ENCODE measurements at places on chromosomes 2 and 18. TPM values are rescaled to one million over a fixed set of nuclear protein-coding genes. Genes with fewer than 3 reads are reported as not detected.

NT5DC4 gene
- 0.83 TPM for polyA plus RNA-seq

DNA sequence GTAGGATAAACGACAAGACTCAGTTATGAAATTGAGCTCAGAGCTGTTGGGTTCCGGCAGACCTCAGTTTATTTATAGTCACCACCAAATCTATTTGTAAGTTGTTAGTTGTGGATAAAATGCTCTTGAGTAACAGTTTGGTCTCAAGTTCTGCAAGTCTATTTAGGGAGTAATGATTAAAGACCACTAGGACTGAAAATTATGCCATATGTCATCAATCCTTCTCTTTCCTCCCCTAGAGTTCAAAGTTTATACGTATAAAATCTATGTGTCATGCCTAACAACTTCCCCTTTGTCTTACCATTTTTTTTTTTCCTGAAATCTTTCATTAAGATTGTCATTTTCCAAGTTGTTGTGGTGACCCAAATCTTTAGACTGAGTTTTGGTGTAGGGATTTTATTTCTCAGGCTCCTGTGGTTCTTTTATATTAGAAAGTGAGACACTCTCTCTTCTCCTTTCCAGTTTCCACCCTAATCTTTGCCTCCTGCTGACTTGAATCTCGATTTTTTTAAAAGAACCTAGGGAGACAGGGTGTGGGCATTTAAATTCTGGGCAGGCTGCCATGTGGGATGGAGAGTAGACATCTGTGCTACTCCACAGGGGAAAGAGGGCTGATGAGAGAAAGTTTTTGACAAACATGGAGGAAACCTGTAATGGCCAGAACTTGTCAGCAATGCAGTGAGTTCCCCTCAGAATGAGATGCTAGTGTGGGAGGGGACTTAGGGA lies 51.0 kb downstream of the LAMA3 start:
- no peak for DNase-seq

GRCh38 chr18:45458033-45458432 lies 157.2 kb upstream of the SLC14A2 start:
- DNase-seq, result no peak

DNA sequence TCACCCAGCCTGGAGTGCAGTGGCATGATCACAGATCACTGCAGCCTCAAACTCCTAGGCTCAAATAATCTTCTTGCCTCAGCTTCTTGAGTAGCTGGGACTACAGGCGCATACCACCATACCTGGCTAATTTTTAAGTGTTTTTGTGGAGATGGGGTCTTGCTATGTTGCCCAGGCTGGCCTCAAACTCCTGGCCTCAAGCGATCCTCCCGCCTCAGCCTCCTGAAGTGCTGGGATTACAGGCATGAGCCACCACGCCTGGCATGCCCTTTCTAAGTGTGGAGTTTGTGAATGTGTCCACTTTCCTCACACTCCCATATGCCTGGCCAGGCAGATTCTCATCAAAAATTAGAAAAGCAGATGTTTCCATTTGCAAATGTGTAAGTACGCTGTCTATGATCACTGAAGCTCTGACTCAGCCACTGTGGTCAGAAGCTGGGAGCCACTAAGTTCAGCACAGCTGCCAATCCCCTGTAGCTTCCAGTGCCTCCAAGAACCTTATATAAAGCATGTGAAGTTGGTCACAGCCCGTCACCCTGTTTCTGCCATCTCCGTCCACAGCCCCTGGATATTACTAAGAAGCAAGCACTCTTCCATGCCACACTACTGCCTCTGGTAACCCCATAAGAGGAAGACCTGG lies 155.4 kb downstream of the FAM210A start:
- no peak for DNase-seq

LBX2 gene
- 3.1 TPM for polyA plus RNA-seq

INSIG2 gene
- polyA plus RNA-seq, result 38.7 TPM

- no peak for DNase-seq
Observed at GRCh38 chr2:62151306-62151638, 44.6 kb upstream of the B3GNT2 start.

DNA sequence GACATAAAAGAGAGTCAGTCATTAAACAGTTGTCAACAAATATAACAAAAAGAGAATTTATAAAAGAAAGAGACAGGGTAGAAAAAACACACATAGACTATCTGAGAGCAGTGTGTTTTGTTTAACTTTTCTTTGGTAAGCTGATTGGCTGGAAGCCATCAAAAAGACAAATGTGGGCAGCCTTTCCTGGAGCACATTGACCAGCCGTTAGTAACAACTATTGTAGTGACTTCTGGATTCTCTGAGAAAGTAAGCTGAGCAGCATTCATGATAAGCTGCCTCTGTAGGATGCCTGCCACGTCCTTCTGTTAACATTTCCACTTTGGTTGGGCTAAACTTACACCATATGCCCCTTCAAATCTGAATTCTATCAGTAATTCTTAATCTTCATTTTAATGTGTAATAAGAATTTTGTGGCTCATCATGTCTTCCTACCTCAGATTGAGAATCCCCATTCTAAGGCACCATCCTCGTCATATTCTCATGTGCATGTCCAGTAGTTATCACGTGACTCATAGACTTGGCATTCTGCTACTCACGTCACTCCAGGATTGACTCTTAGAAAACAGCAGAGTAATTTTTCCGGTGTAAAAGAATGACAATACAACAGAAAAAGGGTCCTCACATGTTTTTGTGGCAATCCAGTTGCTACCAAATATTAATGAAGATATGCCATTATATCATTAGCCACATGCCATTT lies 43.4 kb upstream of the DNAJC10 start:
- DNase-seq, result no peak

GALNT5 gene
- polyA plus RNA-seq, result 0.70 TPM

- DNase-seq, result no peak
Observed at GRCh38 chr2:149018981-149019380, 19.5 kb upstream of the LYPD6B start.

DES gene
- polyA plus RNA-seq, result 5.9 TPM

- DNase-seq, result no peak
Observed at GRCh38 chr2:101023327-101024107, 21.4 kb downstream of the RPL31 start.

- no peak for DNase-seq
Observed at GRCh38 chr2:30503695-30504052, 56.6 kb downstream of the LCLAT1 start.

DNA sequence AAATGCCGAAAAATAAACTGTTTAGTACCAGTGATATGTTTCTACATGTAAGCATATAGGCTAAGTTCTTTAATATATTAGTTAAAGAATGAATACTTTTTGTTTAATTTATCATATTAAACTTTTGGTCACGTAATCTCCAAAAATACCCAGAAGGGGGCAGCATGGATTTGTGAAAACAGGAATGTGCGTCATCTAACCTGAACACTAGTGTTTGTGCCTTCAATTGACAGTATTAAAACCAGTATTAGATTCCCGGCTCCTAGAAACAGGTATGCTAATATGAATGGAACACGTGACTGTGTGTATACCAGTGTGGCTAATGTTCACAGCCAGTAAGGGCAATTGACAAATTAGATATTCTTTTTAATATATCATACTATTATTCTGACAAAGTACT lies 51.8 kb downstream of the WDR7 start:
- peak; percentile 33 for DNase-seq

GRCh38 chr2:233386382-233387041 lies 32.2 kb downstream of the DGKD start:
- no peak for DNase-seq

RFTN2 gene
- 19.0 TPM for polyA plus RNA-seq

DNA sequence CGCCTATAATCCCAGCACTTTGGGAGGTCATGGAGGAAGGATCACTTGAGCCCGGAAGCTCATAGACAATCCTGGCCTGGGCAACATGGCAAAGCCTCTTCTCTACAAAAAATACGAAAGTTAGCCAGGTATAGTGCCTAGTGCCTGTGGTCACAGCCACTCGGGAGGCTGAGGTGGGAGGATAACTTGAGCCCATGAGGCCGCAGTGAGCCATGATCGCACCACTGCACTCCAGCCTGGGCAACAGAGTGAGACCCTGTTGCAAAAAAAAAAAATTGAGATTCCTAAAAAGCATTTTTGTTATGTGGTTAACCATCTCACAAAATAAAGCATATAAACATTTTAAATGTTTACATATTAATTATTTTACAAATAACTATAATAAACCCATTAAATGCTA lies 13.9 kb downstream of the PCBP1 start:
- DNase-seq, result no peak

GRCh38 chr18:73990258-73990657 lies 157.4 kb downstream of the FBXO15 start:
- DNase-seq, result no peak

DNA sequence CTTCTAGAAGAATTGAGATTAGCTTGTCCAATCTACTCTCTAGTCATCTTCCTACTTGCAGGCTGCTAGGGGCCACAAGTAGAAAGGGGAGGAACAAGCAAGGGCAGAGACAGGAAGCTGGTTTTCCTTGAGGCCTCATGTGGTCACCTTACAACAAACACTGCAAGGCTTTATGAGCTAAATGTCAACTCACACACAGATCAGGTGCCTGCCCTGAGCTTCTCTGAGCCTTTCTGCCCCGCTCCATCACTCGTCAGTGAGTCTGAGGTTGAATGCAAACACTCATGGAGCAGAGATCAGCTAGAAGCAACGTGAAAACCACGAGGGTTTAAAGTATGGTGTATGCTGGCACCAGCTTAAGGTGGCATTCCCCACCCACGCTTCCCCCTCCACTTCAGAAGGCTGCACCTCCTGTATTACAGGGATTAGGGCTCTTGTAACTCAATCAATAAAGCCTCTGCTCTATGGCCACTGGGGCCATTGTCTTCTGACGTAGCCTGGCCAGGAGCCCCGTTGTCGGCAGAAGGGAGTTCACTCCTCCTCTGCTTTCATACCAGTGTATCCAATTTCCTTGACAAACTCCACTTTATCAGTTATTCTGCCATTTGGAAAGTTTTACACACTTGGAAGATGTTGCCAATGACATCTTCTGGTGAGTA lies 5.4 kb upstream of the CRYGC start:
- no peak for DNase-seq
